A172 (cell line): ENCODE measurements at places on chromosomes 5 and 9.

DNA sequence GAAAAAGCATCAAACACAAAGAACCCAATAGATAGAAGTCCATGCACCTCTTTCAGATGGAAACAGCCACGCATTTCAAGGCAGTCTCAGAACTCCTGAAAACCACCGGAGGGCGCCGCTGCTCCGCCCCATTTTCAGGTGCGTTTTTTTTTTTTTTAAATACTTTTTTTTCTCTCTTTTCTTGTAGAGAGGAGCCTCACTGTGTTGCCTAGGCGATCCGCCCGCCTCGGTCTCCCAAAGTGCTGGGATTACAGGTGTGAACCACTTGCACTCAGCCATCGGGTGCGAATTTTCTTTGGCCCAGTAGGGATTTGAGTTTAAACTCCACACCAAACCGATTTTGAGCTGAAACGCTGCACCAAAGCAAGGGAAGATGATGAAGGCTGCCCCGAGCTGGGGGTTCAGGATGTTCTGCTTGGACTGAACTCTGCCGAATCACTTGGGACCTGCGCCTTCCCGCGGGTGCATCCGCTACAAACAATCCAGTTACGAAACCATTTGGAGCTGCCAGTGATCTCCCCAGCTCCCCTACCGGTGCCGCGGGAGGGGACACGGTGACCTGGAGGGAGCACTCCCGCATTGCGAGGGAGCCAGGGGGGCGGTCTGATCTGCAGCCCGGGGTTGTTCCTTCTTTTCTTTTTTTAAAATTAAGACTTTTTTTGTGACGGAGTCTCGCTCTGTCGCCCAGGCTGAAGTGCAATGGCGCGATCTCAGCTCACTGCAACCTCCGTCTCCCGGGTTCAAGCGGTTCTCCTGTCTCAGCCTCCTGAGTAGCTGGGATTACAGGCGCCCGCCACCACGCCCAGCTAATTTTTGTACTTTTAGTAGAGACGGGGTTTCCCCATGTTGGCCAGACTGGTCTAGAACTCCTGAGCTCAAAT is 1.4 kb downstream of the PTGR1 start:
- peak; percentile 18 for DNase-seq

- DNase-seq = no peak
Observed at GRCh38 chr9:133768371-133768858, 30.3 kb upstream of the SARDH start.

GRCh38 chr5:93054424-93055163 is 526.4 kb downstream of the NR2F1-AS1 start:
- no peak for DNase-seq

- peak; percentile 94 for DNase-seq
Observed at GRCh38 chr5:137220523-137220927, 278.6 kb downstream of the SPOCK1 start.
